ENCODE measurements at places on chromosomes 2 and 18.

- H3K36me3 ChIP-seq, result no peaks in the 10 kb centered on the region
- H3K4me3 ChIP-seq, result no peak overlapping the region
- no peak overlapping the region for H3K27ac ChIP-seq
- no peaks in the 10 kb centered on the region for H3K4me1 ChIP-seq
- DNase-seq, result no peak
These were observed 1.4 kb downstream of the SOX11 start for GRCh38 chr2:5693287-5694201.

- H3K36me3 ChIP-seq, result no peaks in the 10 kb centered on the region
These were observed 99.5 kb downstream of the TCF4 start for GRCh38 chr18:55488473-55488872.

DNA sequence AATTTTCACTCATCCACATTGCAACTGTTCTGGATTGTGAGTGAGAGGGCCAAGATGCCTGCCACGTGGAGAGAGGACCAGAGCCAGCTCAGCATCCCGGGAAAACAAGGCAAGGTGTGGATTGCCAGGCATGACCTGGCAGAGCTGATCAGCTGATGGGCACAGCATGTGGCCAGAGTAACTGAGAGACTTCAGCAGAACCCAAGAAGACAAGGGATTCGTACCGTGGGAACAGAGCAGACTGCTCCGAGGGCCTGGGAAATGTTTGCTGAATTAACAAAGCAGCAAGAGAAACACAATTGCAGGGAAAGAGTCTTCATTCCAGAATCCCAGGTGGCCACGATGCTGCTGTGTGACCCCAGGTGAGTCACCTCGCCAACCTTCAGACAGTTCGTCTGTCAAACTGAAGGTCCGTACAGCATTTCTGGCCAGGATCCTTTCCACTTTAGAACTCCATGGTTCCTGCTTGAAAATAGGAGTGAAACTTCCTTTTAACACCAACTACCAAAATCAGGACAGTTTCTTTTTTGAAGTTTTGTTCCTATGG lies 26.3 kb upstream of the POMC start:
- H3K36me3 ChIP-seq, result no peaks in the 10 kb centered on the region
- H3K27ac ChIP-seq, result no peak overlapping the region
- H3K4me1 ChIP-seq, result no peaks in the 10 kb centered on the region
- no peak overlapping the region for H3K4me3 ChIP-seq

DNA sequence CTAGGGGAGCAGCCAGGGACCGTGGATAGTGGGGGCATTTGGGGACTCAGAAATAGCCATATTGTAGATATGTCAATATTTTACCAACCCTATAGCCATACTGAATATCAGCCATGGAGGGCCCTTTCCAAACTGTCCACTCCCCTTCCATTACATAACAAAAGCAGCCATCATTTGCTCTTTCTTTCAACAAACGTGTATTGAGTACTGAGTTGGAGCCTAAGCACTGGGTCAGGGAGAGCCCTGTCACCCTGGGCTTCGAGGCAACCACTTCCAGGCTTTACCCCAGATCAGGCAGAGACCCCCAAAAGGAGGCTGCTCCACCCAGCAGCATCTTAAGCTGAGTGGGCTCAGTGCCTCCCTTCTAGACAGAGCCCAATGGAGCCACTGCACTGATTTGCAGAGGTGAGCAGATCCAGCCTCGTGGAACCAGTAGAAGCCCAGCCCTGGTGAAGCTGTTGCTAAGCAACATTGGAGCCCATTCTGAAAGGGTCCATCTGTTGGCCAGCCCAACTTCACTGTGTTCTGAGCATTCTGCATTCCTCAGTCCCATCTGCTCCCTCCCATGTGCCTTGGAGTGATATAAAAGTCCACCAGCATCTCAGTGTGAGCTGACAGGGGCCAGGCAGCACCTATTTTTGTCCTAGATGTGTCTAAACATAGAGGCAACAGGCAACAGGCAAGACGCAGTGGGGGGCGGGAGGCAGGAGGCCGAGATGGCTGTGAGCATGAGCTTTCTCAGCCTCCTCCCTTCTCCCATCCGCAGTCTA lies 112.1 kb downstream of the PLB1 start:
- H3K36me3 ChIP-seq, result no peaks in the 10 kb centered on the region
- no peaks in the 10 kb centered on the region for H3K27me3 ChIP-seq
- H3K4me3 ChIP-seq, result no peak overlapping the region
- DNase-seq, result no peak

DNA sequence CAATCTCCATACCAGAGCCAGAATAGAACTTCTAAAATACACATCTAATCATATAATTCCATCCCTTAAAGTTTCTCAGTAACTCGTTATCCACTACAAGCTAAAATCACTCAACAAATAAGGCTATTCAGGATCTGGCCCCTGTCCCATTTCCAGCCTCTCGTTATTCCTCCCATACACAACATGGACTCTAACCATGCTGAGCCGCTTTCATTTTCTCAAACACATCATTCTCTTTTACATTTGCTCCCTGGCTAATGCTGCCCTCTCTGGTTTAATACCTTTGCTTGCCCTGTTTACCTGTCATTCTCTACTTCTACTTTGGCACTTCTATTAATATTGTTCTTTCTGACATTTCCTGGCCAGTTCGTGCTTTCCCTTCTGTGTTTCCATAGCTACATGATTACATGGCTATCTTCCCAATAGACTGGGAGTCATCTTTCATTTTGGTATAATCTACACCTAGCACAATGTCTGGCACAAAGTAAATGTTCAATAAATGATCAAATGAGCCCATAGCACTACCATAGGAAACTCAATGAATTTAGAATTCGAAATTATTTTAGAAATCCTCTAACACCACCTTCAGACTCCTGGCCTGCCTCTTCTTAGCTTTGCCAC lies 163.6 kb upstream of the VRK2 start:
- no peak overlapping the region for H3K4me3 ChIP-seq
- no peak for DNase-seq
- peaks cover 6% of the 10 kb centered on the region for H3K4me1 ChIP-seq
- no peak overlapping the region for H3K27ac ChIP-seq
- H3K36me3 ChIP-seq, result no peaks in the 10 kb centered on the region
- no peaks in the 10 kb centered on the region for H3K27me3 ChIP-seq
